Spleen (tissue), 13 donors: ENCODE measurements at places on chromosomes 2 and 18.

- DNase-seq = no peak
Observed at GRCh38 chr2:69017835-69018234, 4.9 kb downstream of the ANTXR1 start.

GRCh38 chr2:12709207-12709522 is 7.6 kb upstream of the TRIB2 start:
- DNase-seq = no peak

DNA sequence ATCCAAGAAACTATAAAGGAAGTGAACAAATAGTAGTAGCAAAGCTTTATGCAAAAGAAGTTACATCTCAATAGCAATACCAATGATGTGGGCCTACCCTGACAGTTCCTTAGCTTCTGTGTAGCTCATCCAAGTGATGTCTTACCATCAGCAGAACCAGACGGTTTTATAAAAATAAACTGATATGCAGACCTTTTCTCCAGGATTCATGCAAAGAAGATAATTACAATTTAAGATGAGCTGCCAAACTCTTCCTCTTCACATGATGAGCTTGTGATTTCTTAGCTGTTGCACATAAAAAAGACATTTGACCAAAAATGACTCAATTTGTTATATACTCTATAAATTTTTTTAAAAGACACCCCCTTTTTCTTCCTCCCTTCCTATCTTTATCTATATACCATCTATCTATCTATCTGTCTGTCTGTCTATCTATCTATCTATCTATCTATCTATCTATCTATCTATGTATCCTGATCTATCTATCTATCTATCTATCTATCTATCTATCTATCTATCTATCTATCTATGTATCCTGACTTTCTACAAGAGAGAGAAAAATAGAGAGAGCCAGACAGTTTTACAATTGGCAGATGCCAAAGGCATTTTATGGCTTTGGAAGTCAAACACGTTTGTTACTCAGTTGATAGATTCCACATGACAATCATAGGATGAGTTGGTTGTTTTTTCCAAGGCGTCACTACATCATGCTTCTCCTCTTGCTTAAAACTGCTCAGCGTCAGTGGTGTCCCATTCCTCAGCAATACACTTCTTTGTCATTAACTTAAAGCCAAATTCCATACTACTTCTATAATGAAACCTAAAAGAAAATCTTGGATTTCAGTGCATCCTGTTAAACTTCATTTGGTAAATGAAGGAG is 65.9 kb upstream of the ACTR3 start:
- no peak for DNase-seq

DNA sequence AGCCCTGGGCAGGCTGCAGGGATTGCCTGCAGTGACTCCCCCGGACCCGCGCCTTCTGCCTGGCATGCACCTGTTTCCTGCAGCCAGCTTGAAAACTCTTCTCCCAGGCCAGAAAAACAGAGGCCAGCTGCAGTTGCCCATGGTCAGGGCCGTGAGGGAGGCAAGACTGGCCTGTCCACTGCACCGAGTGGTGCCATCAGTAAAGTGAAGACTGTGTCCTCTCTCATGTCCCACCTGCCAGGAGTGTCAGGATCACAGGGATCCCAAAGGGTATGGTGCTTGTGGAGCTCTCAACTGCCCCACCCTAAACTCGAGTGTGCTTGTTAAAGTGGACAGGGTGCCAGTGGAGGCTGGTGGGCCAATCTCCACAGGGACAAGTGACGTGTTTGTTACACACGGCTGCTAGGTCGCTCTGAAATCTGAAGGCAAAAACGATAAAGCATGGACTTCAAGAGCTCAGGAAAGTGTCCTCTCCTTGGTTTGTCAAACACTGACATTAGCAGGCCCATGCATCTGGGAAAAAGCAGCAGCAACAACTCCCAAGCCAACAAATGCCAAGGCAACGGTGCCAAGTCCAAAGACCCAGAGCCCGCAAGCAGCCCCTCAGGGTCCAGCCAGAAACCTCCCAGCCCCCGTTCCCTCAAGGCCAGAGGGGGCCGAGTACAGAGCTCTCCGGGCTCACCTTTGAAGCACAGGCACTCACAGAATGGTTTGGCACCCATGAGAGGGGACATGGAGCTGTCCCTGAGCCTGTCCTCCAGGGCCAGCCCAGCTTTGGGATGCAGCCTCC is 213.2 kb downstream of the HDAC4 start:
- DNase-seq = no peak

- DNase-seq = no peak
Observed at GRCh38 chr2:104431701-104432121, 422.2 kb upstream of the POU3F3 start.

GRCh38 chr2:98608962-98609604 is 694 bp downstream of the UNC50 start:
- peak; percentile 85 for DNase-seq

GRCh38 chr2:13006426-13006825 is 289.7 kb downstream of the TRIB2 start:
- no peak for DNase-seq

DNA sequence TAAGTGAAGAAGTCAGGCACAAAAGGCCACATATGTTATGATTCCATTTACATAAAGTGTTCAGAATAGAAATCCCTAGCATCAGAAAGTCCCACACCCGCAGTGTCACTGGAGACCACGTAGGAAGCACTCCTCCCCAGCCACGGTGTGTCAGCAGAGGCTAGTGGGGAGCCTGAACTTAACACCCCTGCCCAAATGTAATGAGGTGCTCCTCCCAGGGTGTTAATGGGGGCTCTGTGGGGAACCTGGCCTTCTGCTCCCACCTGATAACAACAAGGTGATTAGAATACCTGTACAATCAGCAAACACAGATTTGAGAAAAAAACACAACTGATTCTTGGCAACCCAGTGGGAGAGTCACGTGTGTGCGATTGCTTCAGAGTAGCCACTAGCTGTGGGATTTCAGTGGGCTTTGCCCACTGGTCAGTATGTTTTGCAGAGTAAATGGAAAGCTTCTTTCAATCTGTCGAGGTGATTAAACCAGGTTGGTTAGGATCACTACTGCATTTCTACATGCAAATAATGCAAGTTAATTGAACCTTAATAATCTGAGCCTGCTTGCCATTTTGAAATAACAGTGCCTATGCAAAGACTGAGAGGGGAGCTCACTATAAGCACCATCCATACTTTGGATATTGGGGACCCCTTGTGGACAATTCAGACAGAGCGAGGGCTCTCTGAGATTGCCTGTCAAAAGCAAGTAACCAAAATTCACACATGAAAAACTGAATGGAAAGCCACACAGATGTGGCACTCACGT is 20.6 kb upstream of the ATRAID start:
- no peak for DNase-seq

DNA sequence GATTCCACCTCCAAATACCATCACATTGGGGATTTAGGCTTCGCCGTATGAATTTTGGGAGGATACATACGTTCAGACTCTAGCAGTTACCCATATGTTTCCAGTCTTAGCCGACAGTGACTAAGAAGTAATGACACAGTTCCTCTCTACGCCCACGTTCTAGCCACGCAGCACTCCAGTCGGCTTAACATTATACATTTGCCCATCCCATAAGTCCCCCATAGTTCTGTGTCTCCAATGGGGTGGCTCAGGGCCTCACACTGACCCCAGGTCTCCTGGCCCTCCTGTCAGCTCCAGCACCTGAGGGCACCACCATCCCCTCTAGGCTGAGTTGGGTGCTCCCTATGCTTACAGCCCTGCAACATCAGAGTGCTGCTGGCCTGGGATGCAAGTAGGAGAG is 18.4 kb upstream of the CNDP2 start:
- DNase-seq = no peak

DNA sequence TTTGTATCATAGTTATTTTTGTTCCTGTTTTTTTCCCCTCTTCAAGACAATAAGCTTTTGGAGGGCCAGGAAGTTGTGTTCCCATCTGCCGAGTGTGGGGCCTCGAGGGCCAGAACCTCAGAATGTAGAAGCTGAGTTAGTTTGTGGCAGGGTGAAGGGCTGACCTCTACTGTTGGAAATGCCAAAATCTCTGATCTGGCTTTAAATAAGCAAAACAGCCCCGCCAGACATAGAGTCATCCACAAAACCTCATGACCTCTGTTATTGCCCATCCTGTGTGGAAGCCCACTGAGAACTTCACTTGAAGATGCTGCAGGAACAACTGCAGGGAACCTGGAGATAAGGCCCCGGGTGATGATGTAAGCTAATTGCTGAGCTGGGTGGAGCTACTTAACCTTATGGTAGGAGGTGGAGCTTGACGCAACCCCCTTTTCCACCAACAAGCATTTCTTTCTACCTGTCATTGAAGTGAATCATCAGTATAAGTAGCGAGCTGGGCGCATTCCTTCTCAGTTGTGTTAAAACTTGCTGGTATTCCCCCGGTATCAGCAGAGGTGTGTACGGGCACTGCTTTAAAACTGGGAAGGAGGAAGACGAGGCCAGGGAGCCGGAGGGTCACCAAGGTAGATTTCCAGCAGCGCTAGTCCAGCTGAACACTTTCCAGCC is 177.2 kb downstream of the NEDD4L start:
- no peak for DNase-seq

GRCh38 chr2:236824836-236825235 is 255.2 kb downstream of the ACKR3 start:
- DNase-seq = no peak

- no peak for DNase-seq
Observed at GRCh38 chr18:24934258-24934932, 417.6 kb downstream of the ZNF521 start.
